Left colon (tissue), 2 donors: ENCODE measurements at places on chromosomes 7 and 10. TPM values are rescaled to one million over a fixed set of nuclear protein-coding genes. Genes with fewer than 3 reads are reported as not detected.

Gene RET
- total RNA-seq = 1.5 TPM

Gene STEAP4
- total RNA-seq = 5.2 TPM

Gene CUL2
- 22.3 TPM for total RNA-seq

Gene CNTNAP2
- 3.5 TPM for total RNA-seq

Gene COL28A1
- 3.2 TPM for total RNA-seq

Gene SLC39A12
- total RNA-seq = not detected

Gene CPVL
- total RNA-seq = 18.4 TPM

DNA sequence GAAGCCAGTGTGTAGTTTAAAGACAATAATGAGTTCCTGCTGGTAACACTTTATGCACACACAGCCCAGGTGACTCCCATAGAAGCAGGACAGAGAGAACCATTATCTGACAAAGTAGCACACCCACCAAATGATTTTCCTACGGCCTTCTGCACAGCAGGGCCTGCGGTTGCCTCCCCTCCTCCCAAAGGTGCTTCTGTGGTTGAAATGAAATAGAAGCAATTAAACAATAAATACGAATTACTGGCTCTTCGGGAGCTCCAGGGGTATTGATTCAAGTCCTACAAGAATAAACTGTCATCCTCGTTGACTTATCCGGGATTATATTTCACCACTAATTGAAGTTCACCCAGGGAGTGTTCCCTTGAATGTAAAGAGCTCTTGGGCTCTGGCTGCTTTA, 172.1 kb downstream of the ACTR3B start:
- no peak for DNase-seq

- no peak for DNase-seq
Observed at GRCh38 chr10:59079386-59080226, 96.8 kb upstream of the PHYHIPL start.

- no peak for DNase-seq
Observed at GRCh38 chr7:18553605-18554003, 58.1 kb downstream of the HDAC9 start.

DNA sequence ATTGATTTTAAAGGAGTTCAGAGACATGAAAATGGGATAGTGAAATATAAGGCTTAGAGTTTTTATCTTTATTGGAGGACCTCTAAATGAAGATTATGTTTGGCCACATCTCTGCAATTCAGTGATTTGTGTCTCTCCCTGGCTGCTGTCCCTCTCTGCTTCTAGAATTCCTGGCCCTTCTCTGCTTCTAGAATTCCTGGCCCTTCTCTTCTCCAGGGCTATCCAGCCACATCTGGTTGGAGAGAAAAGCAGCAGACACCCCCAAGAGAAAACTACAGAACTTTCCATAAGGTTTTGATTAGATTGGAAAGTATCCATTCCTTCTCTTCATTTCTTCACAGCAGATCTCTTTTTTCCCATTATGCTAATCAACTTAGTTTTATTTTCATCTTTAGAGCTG, 135.5 kb downstream of the NPY start:
- DNase-seq = no peak

DNA sequence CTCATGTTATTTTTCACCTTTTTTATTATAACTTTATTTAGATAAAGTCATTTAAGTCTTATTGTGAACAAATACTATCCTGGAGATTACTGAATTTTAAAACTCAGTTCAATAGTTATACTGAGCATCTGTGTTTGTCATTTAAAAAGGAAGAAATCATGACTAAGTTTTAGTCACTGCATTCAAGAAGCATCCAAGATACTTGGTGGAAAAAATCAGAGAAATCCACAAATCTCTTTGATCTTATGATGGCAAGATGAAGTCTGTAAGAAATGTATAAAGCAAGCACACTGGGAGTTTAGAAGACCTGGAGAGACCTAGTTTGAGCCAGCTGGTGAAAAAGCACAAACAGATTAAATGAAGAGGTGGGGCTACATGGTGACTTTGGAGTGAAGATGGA, 529.8 kb upstream of the IGFBP3 start:
- DNase-seq = no peak

DNA sequence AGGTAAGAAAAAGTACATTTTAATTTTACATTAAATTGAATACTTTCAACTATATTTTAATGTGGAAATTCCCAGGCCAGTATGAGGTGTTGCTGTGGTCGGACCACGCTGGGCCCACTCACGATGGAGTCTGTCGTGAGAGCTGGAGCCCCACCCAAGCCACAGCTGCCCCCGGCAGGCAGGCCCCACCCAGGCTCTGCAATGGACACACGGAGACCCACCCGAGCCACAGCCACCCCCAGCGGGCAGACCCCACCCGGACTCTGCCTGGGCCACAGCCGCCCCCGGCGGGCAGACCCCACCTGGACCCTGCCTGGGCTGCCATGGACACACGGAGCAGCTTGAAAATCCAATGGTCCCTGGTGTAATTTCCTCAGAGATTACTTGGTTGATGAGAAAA, 141.3 kb downstream of the PTPRN2 start:
- no peak for DNase-seq

- DNase-seq = no peak
Observed at GRCh38 chr7:83036721-83037380, 125.8 kb downstream of the PCLO start.

DNA sequence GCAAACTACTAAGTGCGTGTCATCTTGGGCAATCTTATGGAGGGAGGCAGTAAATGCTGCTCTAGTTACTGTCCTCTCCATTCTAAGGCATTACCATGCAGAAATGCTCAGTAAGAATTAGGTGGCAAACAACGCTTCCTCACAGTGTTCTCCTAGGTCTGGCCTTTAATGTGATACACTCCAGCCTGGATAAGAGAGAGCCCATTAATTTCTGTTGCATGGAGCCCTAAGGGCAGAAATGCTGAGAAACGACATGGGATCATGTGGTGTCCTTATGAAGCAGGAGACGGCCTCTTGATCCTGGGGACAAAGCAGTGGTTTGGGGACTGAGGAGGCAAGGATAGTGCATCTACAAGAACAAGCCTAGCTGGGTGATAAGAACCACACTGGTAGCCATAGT, 44.0 kb downstream of the SLC25A13 start:
- no peak for DNase-seq

DNA sequence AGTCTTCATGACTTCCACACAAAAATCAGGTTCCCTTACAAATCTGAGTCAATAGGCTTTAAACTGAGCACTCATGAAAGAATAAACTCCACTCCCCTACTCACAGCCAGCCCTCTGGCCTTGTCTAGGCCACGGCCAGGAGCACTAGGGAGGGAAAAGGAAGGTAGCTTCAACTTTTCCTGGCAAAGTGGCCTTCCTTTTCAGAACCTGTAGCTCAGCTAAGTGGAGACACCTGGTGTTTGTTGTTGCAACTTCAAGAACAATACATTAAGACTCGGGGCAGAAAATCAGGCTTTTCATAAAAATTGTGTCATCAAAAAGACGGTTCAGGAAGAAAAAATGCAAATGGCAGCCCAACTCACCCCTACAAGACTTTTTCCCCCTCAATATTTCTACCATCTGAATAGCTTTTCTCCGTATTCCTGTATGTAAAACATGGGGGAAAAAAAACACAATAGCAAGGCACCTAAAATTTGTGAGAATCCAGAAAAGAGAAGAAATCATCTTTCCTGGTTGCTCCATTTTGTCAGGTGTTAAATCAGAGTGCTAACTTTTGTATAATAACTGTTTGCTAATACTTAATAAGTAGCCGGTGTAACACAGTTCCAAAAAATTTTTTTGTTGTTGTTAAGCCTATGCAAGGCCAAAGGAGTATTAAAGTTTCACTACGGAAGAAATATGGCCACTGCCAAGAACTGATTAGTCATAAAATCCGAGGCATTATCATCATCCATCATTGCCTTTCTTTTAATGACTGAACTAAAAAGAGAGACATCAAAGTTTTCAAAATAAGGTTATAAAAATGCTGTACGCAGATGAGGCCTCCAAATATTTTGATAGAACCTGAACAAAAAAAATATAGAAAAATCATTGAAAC, 66.2 kb upstream of the ARID5B start:
- DNase-seq = no peak

GRCh38 chr10:116143673-116144222, 129.3 kb downstream of the GFRA1 start:
- no peak for DNase-seq

DNA sequence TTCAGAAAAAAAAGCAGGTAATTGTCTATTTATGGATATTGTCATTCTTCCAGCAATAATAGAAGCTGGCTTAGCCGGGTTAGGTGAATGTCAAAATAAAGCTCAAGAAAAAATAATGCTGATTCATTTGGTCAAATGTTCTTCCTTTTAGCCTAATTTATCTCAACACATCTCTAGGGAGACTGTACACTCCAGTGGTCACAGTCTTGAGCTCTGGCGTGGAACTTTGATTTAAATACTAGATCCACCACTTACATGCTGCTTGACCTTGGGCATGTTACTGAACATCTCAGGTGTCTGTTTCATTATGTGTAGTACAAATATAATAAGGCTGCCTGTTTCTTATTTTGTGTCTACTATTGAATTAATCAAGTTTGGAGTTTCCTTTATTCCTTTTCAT, 22.0 kb downstream of the PRTFDC1 start:
- no peak for DNase-seq

DNA sequence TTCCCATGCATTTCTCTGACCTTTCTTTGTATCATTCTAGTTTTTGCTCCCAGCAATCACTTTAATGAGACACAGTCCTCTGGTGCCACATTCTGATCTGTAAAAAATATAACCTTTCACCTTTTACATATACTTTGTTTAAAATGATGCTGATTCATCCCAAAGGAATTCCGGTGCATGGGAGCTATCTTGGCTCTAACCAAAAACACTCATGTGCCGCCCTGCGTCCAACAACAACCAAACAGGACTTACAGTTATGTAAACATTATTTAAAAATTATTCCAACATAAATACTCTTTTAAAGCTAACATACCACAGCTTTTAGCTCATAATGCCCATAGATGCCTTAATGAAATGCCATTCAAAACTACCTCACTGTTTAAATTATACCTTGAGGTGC, 7.7 kb upstream of the OPALIN start:
- DNase-seq = no peak

DNA sequence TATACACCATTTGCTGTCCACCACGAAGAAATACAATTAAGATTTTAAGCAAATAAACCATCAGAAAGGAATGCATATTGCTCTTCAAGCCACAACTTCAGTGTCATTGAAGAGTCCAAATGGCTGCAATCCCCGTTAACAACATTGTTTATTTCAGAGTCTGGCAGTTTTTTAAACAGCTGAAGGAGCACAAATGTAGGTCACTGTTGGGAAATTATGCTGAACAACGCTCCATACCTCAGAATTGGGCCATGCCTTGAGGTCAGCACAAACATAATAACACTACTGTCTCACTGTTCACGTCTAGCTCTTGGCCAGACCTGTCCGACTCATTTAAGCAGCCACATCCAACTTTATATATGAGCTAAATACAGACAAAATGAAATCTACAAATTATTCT, 453.9 kb upstream of the GHITM start:
- no peak for DNase-seq

- DNase-seq = no peak
Observed at GRCh38 chr10:59354434-59354833, 7.9 kb downstream of the FAM13C start.

GRCh38 chr10:89002226-89002978, 11.8 kb downstream of the FAS start:
- no peak for DNase-seq

GRCh38 chr10:50367732-50368131, 116.4 kb upstream of the ASAH2 start:
- DNase-seq = no peak

DNA sequence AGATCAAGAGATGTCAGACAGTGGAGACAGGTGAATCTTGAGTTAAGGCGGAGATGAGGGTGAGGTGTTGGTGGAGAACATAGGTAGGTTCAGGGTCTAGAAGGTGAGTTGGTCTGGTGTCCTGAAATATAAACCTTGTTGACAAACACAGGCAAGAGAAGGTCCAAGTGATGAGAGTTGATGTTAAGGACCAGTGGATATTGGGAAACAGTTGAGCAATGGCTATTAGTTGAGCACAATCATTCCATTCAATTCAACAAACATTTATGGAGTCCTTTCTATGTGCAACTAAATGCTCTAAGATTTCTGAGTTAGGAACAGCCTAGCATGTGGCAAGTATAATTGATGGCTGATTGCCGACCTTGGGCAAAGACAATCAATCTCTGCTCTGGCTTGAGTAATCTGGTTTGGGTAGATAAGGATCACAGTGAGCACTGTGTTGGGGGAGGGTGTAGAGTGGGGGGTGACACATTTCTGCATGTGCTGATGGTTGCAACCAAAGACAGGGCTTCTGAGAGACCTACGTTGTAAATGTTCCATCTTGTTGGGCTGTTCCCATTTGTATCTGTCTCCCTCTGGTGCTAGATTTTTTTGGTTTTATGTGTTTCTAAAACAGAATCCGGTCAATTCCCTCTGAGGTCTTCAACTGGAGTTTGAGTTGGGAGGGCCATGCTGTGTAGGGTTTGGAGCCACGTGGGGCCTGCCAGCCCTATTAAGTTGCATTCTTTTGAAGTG, 201.1 kb downstream of the BAMBI start:
- DNase-seq = no peak

DNA sequence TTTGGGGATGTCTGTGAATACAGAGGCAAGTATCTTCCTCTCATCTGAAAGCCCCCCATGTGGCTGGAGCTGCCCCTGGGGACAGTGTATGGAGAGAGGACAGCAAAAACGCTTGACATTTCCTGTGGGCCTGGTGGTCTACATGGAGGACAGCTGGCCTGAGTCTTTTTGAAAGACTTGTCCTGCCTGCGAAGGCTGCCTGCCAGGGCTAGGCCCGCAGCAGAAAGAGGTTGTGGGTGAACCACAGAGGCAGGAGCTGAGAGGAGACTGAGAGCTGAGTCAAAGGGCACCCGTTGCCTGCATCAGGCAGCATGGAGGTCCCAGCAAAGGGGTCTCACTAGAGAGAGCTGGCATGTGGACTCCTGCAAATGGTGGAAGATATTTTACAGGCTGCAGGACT, 66.4 kb downstream of the KAT6B start:
- no peak for DNase-seq

- DNase-seq = no peak
Observed at GRCh38 chr10:64076322-64076940, 555.2 kb downstream of the REEP3 start.

DNA sequence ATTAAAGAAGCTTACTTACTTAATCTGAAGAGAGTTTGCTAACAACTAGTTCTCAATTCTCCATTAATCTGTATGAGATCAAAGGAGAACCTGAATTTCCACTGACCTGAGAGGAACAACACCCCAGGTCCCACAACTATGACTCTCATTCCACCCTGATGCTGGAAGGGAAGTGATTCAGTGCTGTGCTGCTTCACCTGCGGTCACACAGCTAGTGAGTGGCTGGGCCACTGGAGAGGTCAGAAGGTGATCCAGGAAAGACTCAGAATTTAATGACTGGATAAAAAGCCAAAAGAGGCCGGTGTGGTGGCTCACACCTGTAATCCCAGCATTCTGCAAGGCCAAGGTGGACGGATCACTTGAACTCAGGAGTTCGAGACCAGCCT, 23.6 kb downstream of the SORBS1 start:
- DNase-seq = no peak

DNA sequence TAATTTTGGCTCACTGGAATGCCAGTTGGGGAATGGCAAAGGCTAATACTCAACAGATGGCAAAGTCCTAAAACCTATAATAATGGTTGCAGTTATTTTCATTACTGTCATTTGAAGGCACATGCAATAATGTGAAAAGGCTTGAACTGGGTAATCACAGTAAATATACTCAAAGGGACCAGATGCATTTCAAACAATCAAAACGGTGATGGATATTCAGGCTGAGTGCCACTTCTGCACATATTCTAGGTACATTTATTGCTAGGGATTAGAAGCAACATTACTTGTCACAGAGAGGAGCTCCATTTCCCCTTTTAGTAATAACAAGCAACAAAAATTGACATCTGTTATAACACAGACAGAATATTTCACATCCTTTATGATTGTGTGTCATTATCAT, 171.8 kb downstream of the NXPH1 start:
- no peak for DNase-seq
